ENCODE measurements at places on chromosomes 7 and 10. TPM values are rescaled to one million over a fixed set of nuclear protein-coding genes. Genes with fewer than 3 reads are reported as not detected.

The SLC26A3 gene
- not detected for total RNA-seq

The ABCC2 gene
- total RNA-seq, result 0.39 TPM

The GCK gene
- 0.34 TPM for total RNA-seq

The CDHR1 gene
- total RNA-seq, result 3.0 TPM

The POLR3A gene
- total RNA-seq, result 14.4 TPM

The MOGAT3 gene
- not detected for total RNA-seq

The JCAD gene
- under 0.01 TPM for total RNA-seq

The HMX2 gene
- not detected for total RNA-seq

The ADCK2 gene
- total RNA-seq, result 17.7 TPM

The PRR15 gene
- total RNA-seq, result 6.3 TPM
